NCI-H1105 treated with DMSO at 0.1 percent for 48 hours (cell line): ENCODE measurements at places on chromosomes 7 and 10.

DNA sequence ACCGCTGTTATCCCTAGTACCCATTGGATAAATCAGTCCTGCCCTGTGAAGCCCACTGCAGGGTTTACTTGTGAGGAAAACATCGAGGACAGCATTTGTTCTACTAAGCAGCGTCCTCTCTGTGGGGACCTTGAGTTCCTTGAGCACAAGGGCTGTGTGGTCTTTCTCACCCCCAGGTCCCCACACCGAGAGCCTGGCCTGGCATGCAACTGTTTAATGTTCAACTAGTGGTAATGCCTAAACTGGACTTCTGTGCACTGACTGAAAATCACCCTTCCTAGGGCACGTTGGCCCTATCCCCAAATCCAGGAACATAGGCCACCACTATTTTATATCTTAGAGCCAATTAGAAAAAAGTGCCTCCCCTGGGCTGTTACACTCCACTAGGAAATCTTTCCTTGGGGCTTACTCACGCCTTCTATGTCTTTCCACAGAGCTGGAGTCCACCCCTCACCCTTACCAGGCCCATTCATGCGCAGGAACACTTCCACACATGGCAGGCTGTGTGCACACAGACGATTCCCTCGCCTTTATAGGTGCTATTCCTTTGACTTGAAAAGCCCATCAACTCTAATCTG, 1.7 kb upstream of the TMEM213 start:
- DNase-seq = no peak

DNA sequence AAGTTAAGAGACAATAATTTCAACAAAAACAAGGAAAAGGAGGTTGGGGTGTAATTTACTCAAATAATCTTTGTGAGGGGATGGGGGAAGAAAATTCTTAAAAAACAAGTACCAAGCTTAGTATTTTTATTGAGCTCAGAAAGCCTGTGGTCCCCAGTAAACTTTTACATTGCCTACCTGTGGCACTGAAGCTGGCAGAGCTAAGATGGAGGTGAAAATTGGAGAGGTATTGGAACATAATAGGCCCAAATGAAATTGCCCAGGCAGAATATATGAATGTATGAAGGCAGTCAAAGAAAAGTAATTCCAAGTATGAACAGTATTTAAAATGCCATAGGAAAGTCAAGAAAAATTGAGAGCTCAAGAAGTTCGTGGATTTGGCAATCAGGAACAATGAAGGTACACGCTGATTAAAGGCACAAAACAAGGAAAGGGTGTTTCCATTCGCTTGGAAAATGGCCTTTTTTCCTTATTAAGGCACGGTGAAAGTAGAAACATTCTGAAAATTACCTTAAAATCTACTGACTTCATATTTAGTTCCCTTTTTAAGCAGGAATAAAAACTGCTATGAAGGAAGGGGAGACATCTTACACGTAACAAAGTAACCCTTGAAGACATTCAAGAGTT, 3.4 kb upstream of the KMT2E start:
- DNase-seq = no peak

GRCh38 chr10:97708976-97709946, 4.3 kb upstream of the MARVELD1 start:
- DNase-seq = no peak

DNA sequence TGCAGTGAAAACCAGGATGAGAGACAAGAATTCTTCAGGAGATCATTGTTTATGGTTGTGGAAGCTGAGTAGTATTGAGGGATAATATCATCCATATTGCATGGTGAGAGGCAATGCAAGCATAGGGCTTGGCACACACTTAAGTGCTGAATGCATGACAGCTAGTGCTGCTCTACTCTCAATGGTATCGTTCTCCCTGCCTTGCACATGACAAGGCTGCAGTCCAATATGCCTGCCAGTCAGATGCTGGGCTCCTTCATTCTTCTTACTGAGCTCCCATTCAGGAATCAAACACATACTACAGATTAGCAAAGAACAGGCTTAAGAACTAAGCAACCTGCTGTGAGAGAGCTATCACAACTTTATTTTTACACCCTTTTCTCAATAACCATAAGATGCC, 72.2 kb downstream of the SORCS1 start:
- no peak for DNase-seq

DNA sequence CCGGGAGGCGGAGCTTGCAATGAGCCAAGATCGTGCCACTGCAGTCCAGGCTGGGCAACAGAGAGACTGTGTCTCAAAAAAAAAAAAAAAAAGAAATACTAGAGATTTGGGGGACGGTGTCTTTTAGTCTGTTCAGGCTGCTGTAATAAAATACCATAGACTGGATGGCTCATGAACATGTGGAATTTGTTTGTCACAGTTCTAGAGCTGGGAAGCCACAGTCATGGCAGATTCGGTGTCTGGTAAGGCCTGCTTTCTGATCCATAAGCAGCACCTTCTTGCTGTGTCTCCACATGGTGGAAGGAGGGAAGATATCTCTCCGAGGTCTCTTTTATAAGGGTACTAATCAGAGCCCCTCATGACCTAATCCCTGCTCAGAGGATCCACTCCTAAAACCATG, 102.7 kb upstream of the MKLN1 start:
- DNase-seq = no peak

DNA sequence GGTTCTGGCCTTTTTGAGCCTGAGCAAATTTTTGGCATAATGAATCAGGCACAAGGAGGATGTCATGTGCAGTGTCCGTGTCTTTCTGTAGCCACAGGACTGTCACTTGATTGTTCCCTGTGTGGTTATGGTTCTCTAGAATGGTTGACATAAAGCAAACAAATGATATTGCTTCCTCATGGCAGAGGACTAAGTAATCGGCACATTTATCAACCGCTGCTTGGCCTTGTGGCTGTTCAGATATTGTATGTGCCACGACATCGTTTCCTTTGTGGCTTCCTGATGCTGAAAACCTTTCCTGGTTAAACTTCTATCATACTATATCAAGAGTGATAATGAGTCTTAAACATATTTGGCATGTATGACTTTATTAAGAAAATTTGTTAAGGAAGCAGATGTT, 598.8 kb downstream of the SUGCT start:
- DNase-seq = no peak

DNA sequence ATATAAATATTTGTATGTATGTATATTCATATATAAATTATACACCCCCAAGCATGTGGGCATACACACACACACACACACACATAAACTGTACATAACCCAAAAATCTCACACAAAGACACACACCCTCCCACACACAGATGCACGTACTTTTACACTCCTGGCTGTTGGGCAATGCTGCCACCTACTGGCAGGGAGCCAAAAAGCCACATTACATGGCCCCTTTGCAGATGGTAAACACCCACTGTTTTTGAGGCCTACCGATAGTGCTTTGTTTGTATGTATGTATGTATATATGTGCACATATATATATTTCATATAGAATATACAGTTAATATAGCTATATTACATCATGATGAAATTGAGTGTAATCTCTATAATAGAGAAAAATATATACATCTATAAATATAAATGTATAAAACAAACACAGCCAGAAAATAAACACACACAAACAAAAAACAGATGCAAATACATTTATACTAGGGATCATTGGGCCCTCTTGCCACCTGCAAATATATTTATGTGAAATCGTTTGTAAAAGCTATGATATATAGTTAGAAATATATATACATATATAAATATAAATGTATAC, 120.1 kb upstream of the ACBD5 start:
- DNase-seq = peak; percentile 65

DNA sequence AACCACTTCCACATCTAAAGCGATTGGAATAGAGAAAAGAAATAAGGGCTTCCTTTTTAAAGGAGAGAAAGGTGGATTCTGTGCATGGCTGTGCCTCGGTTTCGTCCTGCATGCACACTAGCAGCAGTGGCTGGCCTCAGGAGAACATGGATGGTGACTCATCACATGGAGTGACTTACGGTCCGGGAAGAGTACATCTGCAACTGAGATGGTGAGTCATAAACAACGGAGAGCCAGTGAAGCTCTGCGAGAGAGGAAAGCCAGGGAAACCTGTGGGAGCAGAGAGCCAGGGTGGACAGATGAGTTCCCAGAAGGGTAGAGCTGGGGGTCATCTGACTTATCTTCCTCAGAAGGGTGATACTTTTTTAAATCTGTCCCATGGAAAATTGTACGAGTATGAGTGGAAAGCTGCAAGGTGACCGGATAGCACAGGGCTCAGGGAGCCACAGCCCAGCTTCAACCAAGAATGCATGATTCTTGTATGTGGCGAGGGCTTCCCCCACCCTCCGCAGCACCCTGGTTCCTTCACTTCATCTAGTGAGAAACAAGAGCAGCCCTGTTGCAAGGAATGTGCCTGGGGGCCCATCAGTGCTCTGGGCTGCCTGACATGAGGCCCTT, 259.1 kb downstream of the KLF6 start:
- DNase-seq = no peak

- DNase-seq = no peak
These were observed 46.5 kb upstream of the CYCS start for GRCh38 chr7:25171516-25171915.

GRCh38 chr7:148191391-148192065, 399.0 kb upstream of the C7orf33 start:
- peak; percentile 67 for DNase-seq

DNA sequence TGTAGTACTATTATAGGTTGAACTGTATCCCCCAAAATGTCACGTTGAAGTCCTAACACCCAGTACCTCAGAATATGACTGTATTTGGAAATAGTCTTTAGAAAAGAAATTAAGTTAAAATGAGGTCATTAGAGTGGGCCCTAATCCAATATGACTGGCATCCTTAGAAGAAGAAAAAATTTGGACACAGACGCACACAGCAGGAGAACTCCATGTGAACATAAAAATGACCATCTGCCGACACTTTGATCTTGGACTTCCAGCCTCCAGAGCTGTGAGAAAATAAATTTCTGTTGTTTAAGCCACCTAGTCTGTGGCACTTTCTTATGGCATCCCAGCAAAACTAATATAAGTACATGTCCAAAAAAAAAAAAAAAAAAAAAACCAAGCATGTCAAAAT, 225.8 kb downstream of the PARD3 start:
- no peak for DNase-seq

DNA sequence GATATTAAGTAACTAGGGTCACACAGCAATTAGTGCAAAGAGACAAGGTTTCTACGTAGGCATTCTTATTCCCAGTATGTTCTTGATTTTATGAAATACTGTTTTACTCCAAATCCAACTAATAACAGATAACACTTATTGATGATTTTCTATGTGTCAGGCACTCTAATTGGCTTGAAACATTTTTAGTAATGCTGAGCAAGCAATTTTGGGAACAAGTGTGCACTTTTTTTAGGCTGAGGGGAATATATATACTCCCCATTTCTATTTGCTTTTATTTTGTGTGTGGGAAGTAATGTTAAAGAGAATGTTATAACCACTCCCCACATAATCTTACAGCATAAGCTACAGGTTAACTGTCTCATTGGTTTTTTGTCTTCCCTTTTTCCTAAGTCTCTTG, 4.2 kb upstream of the SORCS1 start:
- no peak for DNase-seq

DNA sequence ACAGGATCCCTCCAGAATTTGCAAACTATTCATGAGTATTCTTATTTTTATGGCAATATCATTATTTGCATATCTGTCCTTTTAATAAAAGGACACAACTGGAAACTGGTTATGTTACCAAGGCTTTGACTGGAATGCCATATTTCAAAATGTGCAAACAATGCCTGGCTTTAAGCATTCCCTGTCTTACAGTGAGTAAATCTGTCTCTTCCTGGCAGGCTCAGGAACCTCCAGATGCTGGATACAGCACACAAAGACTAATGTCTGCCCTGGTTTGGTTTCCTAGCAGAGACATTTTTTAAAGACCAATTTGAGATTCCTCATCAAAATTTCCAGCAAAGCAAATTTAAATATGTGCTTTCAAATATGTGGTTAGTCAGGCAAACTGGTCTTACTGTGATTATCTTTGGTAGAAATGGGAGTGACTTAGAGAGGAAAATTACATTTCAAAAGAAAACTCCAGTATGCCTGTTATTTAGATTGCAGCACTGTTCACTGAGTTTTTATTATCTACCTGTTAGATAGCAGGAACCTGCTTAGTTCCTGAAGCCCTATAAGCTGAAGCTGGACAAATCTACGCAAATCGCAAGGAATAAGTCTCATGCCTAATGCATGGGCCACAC, 31.3 kb downstream of the RNF216 start:
- no peak for DNase-seq

DNA sequence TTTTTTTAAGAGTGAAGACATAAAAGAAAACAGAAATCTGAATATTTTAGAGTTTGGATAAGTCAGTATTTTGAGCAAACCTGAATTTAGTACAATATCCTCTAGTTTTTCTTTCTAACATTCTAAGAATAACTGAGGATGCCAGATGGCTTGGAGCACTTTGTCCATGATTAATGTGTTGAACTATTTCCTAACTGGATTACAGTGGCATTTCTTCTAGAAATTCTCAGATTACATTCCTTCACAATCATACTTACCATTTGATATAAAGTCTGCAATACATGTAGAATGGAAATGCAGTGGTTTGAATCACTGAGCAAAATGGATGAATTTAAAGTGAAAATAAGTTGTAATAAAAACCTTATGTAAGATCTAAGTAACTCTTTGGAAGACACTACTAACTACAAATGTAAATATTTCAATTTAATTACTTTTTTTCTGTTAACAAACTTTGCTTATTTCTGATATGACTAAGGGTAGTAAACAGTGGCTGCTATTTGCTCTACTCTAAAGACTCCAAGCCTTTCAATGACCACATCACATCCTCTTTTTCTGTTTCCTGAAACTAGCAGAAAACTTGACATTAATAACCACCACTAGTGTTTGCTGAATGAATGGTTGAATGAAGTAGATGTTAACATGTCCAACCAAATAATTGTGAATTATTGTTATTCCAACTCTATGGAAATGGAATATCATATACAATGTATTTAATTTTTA, 102.8 kb downstream of the PRKG1 start:
- DNase-seq = no peak

DNA sequence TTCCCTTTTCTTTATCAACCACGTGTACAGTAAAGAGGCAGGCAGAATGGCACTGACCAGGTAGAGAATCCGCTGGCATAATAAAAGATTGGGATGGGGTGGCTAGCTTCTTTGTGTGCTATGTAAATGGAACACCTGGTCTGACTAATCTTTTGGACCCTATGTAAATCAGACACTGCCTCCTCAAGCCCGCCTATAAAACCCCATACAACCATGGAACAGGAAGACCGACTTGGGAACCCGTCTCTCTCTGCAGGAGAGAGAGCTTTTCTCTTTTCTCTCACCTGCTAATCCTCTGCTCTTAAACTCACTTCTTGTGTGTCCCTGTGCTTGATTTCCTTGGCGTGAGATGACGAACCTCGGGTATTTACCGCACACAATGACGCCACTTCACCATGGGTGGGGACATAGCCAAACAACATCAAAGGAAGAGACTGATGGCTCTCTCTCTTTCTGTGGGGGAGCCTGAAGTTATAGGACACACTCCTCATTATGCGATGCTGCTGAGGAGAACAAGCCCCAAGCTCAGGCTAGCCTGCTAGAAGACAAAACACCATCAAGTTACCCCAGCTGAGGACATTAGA, 94.2 kb downstream of the ARL5B start:
- DNase-seq = no peak

GRCh38 chr7:12719981-12720865, 32.8 kb downstream of the ARL4A start:
- no peak for DNase-seq
